ENCODE measurements at places on chromosomes 2 and 18.

- DNase-seq = peak; percentile 87
These were observed at the start of gene ARHGAP15 for GRCh38 chr2:143128681-143129580. Gene ARHGAP15 (plus strand): TSS chr2:143129419.

DNA sequence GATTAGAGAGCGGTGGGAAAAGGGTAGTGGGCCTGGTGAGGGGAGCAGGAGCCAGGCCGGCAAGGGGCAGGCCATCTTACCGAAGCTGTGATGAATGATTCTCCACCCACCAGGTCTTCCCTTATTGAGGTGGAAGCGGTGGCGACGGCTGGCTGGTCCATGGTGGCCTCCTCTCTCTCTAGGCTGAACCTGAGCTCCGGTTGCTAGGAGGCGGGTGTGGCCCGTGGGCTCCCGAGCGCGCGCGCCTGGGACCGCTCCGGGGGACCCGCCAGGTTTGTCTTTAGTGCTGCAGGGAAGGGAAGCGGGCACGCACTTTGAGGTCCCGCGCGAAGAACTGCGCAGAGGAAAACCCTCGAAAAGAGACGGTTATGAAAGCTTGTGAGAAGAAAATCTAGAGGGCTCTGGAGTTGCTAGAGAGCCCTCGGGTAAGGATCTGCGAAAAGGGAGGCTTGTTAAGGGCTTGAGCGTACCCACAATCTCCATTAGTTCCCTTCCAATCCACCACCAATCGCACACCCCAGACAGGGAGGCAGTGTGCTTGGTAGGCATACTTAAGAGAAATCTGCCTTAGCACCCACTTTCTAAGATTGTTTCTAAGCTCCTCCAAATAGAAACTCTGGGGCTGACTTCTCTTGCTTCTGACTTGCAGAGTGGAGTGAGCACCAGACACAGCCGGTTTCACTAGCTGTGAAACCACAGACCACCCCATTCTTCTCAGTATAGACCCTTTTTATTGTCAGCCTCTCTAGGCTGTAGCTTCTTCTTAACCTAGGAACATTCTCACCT is at the start of gene STPG4:
TSS of gene STPG4 (minus strand) at position 218 of the 786 bp plus-strand sequence. CDS start at position 161, 57 bp downstream.
- no peak for DNase-seq

- DNase-seq = no peak
These were observed 11.3 kb downstream of the KCTD18 start for GRCh38 chr2:200498402-200499162.

GRCh38 chr2:58515827-58516573 is 274.9 kb upstream of the FANCL start:
- DNase-seq = no peak

DNA sequence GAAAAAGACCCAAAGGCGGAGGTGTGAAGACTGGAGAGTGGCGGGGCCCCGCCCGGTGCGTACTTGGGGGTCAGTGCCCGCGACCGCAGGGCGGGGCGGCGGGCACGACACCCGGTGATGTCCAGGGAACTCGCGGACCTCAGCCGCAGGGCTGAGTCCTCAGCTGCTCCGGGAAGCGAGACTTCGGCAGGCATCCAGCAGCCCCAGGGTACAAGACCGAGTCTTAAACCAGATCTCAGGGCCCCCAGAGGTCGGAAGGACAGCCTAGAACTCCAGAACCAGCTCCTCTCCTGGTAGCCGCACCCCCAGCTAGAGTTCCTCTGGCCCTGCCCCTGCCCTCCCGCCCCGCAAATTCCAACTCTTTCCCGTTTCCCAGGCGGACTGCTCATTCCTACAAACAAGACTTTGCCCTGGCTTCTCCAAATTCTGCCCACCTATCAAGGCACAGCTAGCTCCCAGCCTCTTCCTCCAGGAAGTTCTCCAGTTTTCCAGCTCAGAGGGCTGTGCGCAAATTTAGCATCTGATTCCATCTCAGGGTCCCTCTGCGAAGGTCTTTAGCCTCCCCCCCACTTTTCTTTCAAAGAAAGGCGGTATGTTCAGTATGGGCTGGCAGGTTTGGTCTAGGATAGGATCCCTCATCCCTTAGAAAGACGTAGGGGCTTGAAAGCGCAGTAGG is 26.0 kb upstream of the NOTO start:
- DNase-seq = no peak

DNA sequence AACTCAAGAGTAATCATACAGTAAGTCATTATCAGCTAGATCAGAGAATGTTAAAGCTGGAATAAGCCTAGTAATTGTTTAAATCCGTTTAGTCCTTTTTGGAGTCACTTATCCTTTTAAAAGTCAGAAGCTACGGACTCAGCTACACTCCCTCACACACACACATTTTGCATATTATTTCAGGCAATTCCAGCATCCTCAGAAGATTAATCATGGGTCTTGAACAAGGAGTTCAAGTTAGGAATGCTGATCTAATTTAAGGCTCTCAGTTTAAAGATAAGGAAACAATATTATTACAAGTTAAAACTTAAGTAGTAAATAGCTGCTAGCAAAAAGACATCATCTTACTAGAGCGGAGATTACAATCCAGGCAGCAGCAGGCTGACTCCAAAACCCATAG is 74.3 kb downstream of the GTF3C3 start:
- no peak for DNase-seq

DNA sequence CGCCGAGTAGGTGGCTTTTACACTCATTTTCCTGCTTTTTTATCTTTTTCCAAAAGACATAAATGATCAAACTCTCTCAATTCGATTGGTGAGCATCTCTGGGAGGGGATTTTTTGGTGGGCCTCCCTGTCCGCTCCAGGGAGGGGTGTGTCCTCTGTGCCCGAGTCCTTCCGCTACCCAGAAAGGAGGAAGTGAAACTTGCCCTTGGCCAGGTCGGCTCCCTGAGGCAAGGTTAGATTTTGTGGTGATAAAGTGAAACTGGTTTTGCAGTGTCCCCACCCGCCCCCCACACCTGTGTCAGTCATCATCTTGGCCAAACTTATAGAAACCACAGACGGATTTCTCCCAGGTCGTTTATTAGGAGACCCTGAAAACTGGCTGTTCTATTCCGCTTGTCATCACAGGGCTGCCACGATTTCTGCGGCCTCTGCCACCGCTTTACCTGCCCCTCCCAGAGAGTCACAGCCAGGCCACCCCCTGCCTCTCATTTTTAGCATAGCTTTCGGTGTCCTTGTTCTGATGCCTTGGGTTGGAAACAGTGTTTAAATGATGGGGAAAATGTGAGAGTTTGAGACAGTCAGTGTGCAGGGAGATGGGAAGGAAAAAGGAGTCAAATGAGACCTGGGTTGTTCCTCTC is 93.6 kb downstream of the SH3BP4 start:
- DNase-seq = peak; percentile 13

DNA sequence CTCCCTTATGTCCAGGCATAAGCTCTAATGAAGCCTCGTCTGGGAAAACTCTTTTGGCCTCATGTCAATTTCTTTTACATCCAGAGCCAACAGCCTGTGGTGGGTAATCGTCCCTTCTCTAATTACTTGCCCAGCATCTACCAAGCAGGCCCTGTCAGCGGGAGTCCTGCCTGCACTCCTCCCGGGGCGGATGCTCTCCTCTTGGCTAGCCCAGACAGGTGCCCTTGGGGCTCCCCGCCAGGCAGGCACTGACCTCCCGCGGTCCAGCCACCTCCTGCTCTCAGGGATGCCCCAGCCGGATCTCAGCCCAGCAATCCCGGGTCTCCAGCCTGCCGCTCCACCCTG is 74.2 kb downstream of the NCAPH start:
- no peak for DNase-seq

DNA sequence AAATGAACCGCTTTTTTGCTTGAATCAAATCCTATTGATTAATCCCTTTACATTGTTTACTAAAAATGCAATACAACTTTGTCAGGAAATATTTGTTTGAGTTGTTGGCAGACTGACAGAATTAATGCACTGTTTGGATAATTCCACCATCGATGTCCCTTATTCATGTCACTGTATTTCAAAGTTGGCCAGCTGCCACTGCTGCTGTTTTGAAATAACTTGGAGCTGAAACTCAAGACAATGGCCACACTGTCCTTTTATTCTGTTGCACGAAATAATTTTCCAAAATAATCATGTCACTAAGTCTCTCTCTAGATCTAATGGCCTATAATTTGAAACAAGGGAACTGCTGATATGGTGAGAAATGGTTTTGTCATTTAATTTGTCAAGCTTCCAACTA is 55.2 kb upstream of the PAX3 start:
- DNase-seq = no peak

DNA sequence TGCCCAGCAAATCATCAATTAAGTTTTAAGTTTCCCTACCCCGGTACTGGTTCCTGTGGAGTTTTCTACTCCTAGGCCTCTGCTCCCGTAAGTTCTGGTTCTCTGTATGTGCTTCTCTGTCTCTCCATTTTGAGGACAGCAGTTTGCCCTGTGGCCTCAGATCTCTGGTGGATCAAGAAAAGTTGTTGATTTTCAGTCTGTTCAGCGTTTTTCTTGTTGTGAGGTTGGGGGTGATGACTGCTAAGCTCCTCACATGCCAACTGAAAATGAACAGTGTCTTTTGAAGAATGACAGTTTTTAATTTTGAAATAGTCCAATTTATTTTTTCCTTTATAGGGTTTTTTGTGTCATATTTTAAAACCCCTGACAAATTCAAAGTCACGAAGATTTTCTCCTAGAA is 31.7 kb downstream of the PROC start:
- DNase-seq = no peak

DNA sequence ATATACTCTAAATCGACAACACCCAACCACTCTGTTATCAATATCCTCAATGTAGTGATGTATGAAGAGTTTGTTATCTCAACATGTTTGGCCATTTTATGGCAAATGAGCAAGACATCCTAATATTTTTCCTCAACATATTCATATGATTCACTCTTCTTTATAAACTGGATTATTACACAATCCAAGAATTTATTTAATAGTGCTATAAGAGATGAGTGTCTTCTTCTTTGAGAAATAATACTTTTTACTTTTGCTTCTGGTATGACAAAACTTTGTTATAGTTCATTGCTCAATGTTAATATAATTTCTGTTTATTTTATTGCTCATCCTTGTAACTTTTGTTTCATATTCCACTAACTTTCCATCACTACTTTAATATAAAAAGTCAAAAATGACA is 44.3 kb downstream of the SCN9A start:
- no peak for DNase-seq

DNA sequence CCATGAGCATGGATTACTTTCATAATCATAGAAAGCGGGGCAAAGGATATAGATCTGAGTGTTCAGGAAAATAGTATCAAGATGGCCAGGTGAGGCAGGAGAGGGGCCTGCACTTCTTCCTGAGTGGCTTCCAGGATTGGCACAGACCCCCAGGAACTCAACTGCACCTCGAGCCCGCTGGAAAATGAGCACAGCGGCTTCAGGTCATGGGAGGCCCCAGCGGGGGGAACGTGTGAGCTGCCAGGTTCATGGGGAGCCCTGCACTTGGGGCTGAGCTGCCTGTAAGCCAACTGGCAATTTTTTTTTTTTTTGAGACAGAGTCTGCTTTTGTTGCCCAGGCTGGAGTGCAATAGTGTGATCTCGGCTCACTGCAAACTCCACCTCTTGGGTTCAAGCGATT is 81.5 kb upstream of the ODC1 start:
- DNase-seq = no peak

- no peak for DNase-seq
These were observed 64.1 kb downstream of the KCNJ3 start for GRCh38 chr2:154762638-154763037.

GRCh38 chr18:77737405-77737804 is 487.8 kb downstream of the GALR1 start:
- DNase-seq = no peak

DNA sequence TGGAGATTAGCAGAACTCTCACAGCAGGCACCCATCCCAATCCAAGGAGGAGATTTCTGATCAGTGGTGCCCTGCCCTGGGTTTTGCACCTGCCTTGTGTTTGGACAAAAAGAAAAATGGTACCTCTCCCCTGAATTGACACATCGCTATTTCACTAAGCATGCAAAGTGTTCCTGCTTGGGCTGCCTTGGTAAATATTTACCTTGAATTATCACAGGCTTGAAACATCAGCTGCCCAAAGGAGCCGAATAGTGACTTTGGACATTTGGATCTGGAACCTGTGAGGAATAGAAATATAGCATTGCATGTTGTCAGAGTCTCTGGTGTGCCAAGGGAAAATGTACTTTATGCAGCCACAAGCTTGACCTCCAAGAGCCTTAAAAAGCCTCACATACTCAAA is 926.4 kb upstream of the FANCL start:
- DNase-seq = no peak

GRCh38 chr2:144545787-144546186 is 25.9 kb upstream of the ZEB2 start:
- DNase-seq = no peak

DNA sequence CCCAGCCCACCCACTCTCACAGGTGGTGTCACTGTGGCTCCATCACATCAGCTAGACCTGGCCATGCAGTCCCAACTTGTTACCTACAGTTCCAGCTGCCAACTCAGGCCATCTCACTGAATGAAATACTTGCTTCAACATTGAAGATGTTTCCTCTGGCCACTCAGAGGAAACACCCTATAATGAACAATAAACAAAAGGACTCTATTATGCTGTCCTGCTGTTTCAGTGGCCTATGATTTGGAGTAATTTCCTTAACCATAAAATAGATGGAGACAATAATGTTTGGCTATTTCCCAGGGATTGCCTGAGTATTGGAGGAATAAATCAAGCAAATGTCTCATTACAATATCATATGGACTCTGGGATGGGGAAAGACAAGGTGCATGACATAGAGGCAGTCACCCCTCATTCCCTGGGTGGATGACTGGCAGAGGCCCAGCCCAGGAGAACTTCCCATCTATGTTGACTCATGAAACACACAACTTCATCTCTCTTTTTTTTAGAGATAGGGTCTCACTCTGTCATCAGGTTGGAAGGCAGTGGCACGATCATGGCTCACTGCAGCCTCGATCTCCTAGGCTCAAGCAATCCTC is 134.4 kb downstream of the TGIF1 start:
- DNase-seq = no peak

DNA sequence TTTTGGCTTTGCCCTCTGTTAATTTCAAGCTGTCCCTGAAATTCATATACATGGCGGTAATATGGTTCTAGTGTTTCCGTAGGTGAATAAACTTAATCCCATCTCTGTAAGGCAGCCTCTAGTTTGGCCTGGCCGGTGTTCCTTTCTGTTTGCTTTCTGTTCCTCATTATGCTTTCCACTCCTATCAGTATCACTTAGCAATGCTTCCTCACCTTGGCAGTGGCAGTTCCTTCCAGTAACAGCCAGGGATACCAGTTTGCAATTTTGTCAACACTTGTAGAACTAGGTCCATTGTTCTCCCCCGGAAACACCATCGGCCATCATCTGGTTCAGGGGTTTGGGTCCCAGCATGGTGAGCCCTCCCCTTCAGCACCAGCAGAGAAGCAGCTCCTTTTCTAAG is 18.2 kb upstream of the TNP1 start:
- DNase-seq = no peak

- no peak for DNase-seq
These were observed 6.6 kb upstream of the PTMA start for GRCh38 chr2:231701456-231702373.

GRCh38 chr18:14015416-14015815 is 100.1 kb upstream of the MC2R start:
- DNase-seq = no peak

- DNase-seq = no peak
These were observed 1.4 kb upstream of the REEP1 start for GRCh38 chr2:86338778-86339295.

GRCh38 chr2:171386627-171387026 is 47.2 kb downstream of the METTL8 start:
- DNase-seq = no peak

GRCh38 chr2:212097001-212097400 is 441.6 kb downstream of the ERBB4 start:
- no peak for DNase-seq

- no peak for DNase-seq
These were observed 852.8 kb upstream of the ACVR2A start for GRCh38 chr2:146992057-146992456.

Measured in CD4-positive, alpha-beta T cell treated with Interleukin-10 for 1 hour (primary cell).